ENCODE measurements at places on chromosomes 3 and 15.

GRCh38 chr3:33855884-33856546, 57.6 kb downstream of the PDCD6IP start:
- DNase-seq, result no peak

DNA sequence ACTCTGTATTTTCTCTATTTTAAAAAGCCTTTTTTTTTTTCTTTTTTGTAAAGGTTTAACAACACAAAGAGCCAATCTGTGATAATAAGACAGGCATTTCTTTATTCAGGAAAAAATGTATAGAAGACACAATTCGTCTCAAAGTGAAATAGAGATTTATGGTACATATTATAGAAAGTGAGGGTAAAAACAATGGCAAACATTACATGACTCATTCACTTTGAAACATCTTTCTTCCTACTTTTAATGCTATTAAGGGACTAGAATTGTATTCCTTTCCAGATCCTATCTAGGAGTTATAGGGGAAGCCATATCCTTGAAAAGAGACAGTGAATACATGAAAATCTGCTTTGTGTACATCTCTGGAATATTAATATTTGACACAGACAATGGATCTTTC, 137.1 kb upstream of the MCTP2 start:
- no peak for DNase-seq

DNA sequence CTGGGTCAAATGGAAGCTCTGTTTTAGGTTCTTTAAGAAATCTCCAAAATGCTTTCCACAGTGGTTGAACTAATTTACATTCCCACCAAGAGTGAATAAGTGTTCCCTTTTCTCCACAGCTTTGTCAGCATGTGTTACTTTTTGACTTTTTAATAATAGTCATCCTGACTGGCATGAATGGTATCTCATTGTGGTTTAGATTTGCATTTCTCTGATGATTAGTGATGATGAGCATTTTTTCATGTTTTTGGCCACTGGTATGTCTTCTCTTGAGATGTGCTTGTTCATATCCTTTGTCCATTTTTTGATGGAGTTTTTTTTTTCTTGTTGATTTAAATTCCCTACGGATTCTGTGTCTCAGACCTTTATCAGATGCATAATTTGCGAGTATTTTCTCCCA, 745.0 kb upstream of the BCHE start:
- no peak for DNase-seq

DNA sequence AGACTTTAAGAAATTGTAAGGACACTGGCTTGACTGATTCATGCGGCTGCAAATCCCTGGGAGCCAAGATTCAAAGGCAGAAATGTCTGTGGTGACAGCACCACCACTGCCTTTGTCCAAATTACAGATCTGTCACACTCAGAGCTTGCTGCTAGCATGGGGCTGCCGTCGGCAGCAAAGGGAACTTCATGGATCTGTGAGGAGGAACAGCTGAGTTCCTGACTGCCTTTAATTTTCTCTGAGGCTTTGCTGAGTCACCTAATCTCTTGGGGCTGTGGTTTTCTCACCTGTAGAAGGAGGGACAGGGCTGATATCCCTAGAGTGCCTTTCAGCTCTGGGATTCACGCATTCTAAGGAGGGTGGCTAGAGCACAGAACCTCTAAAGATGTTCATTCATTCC, 4.1 kb upstream of the PAK6 start:
- no peak for DNase-seq

GRCh38 chr3:147398813-147399534, 7.4 kb downstream of the ZIC4 start:
- DNase-seq, result no peak

GRCh38 chr15:80991421-80991820, 1.8 kb upstream of the MESD start:
- DNase-seq, result no peak

GRCh38 chr3:40103829-40104228, 205.7 kb upstream of the EIF1B start:
- no peak for DNase-seq

DNA sequence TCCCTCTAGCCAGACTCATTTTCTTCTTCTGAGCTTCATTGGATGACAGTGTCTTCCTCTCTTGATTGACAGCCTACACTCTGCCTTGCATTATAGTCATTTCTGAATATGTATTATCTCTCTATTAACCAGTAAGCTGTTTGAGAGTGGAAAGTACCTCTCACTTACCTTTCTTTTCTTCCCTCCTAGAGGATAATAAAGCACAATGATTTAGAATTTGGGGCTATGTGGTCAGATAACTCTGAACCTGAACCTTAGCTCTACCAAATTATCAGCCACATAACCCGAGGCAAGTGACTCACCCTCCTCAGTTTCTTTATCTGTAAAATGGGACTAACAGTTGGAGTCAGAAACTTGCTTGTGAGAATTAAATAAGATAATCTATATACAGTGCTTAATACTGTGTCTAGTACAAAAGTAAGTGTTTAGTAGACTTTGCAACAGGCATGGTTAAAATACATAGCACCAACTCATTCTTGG, 331.8 kb upstream of the TBL1XR1 start:
- no peak for DNase-seq

GRCh38 chr15:100740138-100740537, 137.7 kb downstream of the ASB7 start:
- DNase-seq, result no peak

DNA sequence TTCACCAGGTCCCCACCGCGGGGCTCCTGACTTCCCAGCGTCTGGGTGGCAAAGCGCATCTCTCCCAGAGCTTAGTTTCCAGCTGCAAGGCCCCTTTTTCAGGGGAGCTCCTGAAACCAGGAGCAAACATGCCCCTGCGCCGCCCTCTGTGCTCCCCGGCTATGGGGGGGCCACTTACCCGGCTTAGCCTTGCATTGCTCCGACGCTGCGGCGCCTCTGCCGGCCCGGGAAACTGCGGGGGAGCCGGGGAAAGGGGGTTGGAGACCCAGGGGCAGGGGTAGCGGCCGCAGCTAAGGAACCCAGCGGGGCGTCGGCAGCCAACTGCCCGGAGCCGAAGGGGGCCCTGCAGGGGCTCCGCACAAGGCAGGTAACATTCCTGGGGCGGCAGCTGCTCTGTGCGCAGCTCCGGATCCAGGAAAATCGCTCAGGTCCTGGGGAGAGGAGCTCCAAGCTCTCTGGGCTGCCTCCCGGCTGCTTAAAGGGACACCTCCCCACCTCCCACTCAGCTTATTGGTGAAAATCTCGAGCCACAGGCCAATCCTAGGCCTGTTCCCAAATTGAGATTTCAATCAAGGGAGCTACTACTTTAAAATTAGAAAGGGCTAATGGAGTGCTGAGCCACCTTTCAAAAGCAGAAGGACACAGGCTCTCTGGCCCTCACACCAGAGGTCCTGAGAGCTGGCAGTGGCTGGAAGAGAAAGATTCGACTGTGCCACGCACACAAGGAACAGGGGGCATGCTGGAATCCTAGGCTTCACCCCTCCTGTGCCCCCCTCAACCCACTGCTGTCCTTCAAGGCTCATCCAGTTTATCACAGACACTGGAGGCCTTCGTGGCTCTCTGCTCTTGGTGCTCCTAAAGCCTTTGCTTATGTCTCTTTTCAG, 42.7 kb upstream of the PRICKLE2 start:
- DNase-seq, result no peak

DNA sequence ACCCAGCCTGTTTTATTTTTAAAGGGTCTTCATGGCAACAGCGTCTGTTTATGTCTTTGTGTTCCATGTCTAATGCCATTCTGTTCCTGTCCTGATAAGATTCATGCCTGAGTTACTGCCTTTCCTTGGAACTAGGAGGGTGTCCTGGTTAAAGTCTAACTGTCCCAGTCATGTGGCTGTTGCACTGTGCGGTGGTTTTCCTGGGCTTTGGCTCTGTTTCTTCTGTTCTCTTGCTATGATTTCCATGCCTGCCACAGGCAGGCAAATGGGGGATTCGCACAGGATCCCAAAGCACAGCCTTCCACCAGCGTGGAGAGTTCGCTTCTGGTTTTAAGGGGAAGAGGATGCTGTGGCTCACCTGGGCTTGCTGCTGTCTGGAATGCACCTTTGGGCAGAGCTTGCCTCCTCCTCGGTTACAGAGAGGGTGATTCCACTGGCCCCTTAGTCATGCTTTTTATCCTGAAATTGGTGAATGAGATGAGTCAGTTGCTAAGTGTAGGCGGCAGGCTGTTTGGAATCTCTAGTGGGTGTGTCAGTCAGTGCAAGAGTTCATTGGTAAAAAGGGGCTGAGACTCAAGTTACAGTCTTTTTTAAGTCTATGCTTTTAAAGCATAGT, 86.8 kb downstream of the CCK start:
- no peak for DNase-seq

DNA sequence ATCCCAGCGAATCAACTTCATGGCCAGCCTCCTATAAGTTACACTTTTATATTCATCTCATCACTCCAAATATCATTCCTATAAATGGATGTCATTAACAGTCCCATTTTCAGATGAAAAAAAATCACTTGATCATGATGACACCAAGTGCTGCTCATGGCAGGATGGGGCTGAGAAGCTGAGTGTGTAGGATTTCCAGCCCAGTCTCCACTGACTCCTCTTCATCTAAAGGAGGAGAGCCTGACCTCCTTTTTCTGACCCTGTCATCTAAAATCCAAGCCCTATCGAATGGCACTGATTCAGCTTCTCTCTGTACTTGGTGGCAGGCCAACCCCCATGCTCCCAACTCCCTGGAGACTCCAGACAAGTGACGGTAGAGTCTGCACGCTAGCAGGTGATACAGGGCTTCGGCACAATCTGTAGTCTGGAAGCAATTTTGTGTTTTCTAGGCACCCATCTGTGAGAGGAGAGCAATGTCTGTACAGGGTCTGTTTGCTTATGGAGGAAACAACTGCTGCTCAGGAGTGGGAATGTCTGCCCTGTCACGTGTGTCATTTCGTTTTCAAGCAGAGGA, 103.2 kb downstream of the EPHB1 start:
- no peak for DNase-seq

GRCh38 chr3:31132132-31132769, 237.8 kb upstream of the GADL1 start:
- DNase-seq, result no peak

DNA sequence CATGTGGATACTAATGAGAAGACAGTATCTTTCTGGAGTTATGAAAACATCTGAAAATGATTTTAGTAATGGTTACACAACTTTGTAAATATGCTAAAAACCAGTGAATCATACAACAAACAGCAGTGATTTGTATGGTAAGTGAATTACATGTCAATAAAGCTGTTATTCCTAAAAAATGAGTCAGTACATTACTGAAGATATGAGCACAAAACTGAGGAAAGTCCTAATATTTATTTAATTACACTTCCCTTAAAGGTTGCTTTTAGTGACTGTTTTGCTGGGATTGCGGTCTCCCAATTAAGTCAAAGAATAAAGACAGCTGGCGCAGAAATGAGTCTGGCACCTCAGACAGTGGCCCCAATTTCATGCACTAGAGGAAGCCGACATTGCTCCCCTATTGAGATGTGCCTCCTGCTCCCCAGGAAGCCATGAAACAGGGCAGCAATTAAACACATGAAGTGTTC, 50.9 kb upstream of the FSIP1 start:
- DNase-seq, result no peak

- DNase-seq, result no peak
Measured at GRCh38 chr3:131989318-131989717, 45.5 kb downstream of the CPNE4 start.

DNA sequence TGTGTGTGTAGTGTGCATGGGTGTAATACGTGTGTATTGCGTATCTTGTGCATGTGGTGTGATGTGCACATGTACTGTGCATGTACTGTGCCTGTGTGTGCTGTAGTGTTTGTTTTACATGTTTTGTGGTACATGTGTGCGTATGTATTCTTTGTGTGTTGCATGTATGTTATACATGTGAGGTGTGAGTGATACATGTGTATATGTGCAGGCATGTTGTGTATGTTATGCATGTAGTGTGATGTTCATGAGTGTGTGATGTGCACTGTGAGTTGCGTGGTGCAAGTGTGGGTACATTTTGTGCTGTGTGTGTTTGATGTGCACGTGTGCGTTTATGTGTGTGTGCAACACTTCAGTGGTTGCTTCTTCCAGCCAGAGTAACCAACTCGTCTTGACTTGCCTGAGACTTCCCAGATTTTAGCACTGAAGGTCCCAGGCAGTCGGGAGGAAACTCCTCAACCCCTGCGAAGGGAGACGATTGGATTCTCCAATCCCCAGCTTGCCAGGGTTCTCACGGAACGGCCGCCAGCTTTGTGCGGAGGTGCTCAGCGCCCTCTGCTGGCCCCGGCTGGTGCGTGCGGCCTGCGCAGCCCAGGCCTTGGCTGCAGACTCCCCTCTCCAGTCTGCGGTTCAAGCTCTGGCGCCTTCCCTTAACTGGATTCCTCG, 3.6 kb downstream of the GALNT15 start:
- no peak for DNase-seq

DNA sequence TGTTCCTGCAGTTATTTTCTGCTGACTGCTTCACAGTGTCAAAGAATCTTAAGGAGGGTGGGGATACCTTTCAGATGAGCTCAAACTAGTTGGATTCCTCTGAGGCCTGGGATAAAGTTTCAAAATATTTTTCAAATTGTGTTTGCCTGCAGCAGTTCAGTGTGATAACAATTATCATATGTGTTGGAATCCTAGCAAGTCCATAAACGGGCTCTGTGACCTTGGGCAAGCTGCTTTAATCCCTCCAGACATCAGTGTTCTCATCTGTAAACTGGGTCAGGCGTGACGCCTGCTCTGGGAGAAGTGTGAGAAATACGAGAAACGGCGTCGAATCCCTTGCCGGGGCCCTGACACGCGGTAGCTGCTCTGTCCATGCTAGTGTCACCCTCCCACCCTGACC, 153.5 kb downstream of the UACA start:
- no peak for DNase-seq

DNA sequence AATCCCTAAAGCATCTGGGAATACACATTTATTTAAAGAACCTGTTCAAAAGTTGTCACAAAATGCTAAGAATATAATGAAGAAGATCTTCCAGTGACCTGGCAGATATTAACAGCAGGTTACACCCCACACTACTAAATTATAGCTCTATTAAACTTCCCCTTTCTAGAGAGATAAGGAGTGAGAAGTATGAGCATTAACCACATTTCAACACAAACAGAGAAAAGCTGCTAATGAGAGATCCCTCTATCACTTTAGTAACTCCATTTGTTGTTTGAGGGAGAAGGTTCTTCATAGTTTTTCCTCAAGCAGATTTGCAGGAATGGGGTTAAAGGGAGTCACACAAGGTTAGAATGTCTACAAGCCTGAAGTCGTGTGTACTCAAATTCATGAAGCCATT, 3.6 kb downstream of the COL8A1 start:
- no peak for DNase-seq

DNA sequence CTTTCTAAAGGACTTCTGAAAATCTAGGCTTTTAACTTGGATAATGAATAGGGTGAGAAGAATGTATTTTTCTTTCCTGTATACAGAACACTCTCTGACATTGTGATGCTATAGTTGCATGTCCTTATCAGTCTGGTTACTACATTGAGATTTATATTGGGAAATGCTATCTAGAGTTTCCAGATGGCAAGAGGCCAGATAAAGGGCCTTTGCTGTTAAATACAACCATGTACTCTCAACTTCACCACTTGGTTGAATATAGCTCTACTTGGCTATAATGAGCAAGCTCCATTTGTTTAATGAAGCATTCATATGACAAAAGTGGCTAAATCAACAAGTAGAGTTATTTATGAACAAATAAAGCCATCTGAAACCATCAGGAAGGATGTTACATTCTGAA, 91.0 kb downstream of the IGSF11 start:
- DNase-seq, result no peak

GRCh38 chr15:66878761-66879160, 176.7 kb downstream of the SMAD6 start:
- no peak for DNase-seq
